ENCODE measurements at places on chromosomes 7 and 10.

DNA sequence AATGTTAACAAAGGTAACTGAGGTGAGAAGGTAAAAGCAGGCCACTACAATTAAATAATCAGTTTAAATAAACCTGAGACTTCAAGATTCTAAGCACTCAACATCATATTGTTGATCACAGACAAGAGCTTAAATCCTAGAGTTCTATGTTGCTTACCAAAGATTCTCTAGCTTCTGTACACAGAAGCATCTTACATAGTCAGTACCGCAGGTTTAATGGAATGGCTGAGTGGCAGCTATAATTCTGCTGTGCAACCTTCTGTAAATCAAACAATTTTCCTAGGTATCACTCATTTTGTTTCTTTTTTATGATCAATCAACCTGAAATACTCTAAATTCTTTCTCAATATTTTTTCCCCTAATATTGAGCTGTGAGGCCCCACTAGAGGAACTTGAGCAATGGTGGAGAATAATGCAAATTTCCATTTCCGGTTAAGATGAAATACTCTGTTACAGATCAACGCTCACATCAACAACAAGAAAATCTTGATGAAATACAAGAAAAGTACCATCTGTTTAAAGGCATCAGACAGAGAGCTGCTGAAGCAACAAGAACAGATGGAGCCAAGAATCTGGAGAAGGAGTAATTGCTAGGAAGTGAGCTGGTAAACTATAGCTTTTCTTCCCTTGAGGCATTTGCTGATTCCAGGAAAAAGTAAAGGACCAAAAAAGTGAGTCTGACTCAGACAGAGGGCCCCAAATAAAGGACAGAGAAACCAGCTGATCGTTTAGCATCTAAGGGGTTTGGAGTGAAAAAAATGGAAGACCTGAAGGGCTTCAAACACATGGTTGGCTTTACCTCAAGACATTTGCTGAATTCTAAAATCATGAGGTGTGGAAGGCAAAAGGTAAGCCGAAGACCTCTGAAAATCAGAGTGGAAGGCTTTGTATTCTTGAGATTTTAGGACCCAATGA lies 22.6 kb downstream of the PNPLA8 start:
- no peak for DNase-seq

GRCh38 chr7:45511721-45512597 lies 62.2 kb upstream of the ADCY1 start:
- no peak for DNase-seq

- no peak for DNase-seq
These were observed 39.0 kb downstream of the TMEM120A start for GRCh38 chr7:75955331-75955955.

DNA sequence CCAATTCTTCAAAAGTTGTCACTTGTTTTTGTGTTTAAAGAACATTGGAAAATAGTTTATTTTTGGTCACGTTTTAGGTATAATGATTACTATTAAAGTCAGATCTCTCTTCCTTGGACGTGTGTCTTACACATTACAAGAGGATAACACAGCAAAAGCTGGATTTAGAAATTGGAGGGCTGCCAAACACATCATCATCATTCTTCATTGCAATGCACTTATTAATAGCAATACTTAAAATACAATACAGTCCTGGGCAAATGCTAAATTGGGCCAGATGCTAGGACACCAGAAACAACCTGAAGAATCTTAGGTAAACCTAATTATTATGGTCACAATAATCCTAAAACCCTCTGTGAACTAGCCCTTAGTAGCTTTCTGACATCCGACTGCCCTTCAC lies 303.6 kb downstream of the DGKB start:
- DNase-seq: no peak

GRCh38 chr10:92517034-92517655 lies 56.7 kb downstream of the IDE start:
- DNase-seq: peak; percentile 44

GRCh38 chr10:96319754-96320474 lies 15.7 kb downstream of the DNTT start:
- DNase-seq: no peak

DNA sequence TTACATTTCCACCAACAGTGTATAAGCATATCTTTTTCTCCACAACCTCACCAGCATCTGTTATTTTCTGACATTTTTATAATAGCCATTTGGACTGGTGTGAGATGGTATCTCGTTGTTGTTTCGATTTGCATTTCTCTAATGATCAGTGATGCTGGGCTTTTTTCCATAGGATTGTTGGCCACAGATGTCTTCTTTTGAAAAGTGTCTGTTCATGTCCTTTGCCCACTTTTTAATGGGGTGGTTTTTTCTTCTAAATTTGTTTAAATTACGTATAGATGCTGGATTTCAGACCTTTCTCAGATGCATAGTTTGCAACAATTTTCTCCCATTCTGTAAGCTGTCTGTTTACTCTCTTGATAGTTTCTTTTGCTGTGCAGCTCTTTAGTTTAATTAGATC lies 28.9 kb downstream of the XRCC2 start:
- DNase-seq: no peak

GRCh38 chr7:2411815-2412586 lies 8.6 kb downstream of the CHST12 start:
- no peak for DNase-seq

DNA sequence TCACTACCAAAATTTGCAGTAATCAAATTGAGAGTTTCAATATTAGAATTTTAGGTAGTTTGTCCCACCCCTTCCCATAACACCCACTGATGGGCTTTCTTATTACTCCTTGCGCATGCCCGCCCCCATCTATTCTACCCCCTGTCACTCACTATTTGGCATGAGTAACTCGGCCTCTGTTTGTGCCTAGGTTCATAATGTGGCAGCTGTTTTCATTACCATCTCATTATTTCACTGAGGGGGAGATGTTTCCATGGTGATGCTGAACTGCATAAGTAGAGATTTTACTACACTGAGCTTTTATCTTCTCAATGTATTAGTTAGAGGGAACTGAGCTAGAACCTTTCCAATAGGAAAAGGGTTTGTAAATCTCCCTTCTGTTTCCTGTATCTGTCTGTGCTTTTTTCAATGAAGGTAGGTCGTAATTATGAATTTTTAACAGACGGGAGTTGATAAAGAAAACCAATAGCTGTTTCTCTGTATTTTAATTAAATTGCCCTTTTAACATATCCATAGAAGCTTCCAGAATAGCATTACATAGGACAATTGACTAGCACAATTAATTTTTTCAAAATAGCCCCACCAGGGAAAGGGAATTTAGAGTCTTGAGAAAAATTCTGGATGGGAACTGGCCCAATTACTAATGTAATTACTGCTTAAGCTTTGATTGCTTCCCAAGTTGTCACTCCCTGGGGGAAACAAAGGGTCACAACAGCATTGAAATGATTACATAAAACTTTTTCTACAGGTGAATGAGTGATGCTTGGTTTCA lies 33.4 kb downstream of the PRPS1L1 start:
- DNase-seq: no peak

DNA sequence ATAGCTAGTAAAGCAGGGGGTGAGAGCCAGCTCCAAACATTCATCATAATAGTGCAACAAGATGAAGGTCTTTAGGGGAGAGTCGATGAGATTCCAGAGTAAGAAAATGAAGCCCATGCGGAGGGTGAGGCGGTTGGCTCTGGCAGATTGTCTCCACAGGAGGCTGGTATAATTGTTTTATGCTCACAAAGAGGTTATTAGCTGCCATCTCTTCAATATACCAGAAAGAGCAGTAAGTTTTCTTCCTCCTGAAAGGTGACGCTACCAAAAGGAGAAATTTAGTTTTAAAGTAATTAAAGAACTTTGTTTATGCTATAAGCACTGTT lies 59.2 kb upstream of the KCNIP2 start:
- no peak for DNase-seq

- DNase-seq: no peak
These were observed 5.6 kb downstream of the IL2RA start for GRCh38 chr10:6056411-6057135.

GRCh38 chr10:110101464-110102144 lies 93.8 kb downstream of the ADD3 start:
- no peak for DNase-seq

DNA sequence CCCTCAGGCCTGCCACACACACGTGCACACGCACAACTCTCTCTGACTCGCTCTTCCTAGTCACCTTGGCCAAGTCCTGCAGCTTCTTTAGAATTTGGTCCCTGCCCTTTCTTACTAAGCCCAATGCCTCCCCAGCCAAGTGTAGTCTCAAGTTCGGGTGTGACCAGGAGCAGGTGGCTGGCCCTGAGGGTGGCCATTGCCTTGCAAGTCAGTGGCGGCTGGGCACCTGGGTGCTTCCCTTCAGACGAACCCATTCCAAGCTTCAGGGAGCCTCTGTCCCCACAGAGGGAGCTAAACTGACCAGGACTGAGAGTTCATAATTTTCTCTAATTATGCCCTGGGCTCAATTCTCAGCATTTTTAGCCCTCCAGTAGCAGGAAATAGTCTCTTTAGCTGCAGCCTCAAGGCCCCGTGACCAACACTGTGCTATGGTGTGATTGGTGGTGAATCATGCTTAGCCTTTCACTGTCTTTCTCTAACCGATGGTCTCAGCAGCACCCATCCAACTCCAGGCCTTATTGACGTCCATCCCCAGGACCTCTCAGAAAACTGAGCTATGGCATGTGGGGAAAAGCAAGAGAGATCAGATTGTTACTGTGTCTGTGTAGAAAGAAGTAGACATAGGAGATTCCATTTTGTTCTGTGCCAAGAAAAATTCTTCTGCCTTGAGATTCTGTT lies 34.7 kb upstream of the FXYD4 start:
- DNase-seq: no peak

- DNase-seq: no peak
These were observed 959.4 kb downstream of the PCDH15 start for GRCh38 chr10:53841483-53842145.

GRCh38 chr10:5484205-5484604 lies 15.2 kb downstream of the CALML5 start:
- no peak for DNase-seq

DNA sequence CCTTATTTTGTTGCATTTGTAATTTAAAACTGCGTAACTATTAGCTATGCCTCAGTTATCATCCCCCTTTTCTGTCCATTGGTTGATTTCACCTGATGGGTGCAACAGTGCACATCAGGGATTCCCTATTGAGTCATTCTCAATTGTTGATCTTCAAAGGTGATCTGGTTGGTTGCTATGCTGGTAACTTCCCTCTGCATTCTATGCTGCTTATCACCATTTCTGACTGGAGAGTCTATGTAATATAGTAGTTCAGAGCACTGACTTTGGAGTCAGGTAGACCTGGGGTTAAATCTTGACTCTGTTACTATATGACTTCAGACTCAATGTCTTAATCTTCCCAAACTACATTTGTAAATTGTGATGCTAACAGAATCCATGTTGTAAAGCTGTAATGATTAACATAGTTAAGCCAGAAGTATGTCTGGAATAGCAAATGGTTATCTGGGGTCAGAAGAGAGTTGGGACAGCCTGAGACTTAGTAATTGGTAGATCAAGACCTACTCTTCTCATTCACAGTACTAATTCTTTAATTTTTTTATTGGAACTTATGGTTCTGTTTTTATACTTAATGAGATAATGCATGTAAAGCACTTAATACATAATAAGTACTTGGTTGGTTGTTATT lies 38.1 kb downstream of the EXOC6 start:
- DNase-seq: no peak

DNA sequence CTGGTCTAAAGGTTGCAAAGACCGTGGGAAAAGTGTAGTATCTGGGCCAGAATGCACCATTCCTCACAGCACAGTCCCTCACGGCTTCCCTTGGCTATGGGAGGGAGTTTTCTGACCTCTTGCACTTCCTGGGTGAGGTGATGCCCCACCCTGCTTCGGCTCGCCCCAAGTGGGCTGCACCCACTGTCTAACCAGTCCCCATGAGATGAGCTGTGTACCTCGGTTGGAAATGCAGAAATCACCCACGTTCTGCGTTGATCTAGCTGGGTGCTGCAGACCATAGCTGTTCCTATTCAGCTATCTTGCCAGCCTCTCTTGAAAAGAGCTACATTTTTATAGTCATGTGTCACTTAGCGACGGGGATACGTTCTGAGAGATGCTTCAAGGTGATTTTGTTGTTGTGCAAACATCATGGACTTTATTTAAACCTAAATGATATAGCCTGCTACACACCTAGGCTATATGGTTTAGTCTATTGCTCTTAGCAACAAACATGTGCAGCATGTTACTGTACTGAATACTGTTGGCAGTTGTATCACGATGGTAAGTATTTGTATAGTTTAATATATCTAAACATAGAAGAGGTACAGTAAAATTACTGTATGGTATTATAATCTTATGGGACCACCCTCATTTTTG lies 120.0 kb downstream of the PPP1R9A start:
- no peak for DNase-seq

GRCh38 chr7:80873140-80873539 lies 45.7 kb downstream of the SEMA3C start:
- DNase-seq: no peak

- DNase-seq: no peak
These were observed 210.1 kb upstream of the STK17A start for GRCh38 chr7:43372676-43373355.

DNA sequence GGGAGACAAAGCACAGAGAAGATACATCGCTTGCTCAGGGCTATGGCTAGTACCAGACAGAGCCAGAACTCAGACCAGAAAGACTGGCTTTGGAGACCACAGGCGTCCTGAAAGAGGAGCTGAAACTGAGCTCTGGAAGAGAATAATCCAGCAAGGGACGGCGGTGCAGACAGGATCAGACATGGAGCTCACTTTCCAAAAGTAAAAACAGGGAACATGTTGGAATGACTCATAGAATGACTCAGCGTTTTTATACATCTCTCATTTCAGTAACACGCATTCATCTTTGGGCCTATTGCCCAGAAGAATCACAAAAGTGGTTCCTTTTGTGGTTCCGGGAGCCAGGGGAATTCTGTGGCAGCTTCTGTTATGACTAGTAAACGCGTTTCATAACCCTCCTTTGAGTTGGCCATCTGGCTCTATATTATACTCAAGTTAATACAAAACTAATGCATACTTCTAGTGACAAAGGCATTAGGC lies 37.2 kb downstream of the PLEKHS1 start:
- no peak for DNase-seq

GRCh38 chr10:11934262-11934661 lies 108.3 kb downstream of the UPF2 start:
- no peak for DNase-seq

DNA sequence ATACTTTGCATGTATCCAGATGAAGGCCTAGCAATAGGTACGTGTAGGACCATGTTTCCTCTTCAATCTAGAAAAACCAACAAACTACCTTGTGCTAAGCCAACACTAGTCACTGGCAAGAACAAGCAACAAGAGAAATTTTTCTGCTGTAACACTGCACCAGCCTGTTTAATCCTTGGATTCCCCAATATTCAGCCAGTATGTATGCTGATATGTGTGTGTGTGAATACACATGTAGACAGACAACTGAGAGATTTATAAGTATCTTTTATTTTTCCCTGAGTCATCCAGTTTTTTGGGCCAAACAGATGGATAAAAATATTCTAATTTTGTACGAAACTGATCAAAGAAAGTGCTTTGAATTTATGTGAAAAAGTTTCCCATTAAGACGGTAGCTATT lies 26.2 kb downstream of the GLI3 start:
- no peak for DNase-seq

GRCh38 chr10:130026670-130027456 lies 62.8 kb upstream of the EBF3 start:
- no peak for DNase-seq

GRCh38 chr7:7977774-7978173 lies 9.2 kb downstream of the GLCCI1 start:
- DNase-seq: no peak
